ENCODE measurements at places on chromosomes 1 and 21.

DNA sequence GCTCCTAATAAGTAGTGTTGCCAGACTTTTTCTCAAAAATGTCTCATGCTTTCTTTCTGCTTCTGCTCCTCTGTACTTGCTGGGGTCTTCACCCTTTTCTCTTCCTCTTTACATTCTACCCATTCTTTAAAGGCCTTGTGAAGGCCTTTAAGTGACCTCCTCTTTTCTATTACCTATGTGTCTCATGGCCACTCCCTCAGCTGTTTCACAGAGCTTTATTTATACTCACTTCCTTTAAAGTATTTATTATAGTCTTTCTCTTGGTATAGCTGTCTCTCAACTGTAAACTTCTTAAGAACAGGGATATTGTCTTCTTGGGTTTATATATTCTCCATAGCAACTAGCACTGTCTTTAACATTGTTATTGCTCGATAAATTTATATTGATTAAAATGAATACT, 792 bp downstream of the GOLPH3L start:
- DNase-seq: no peak

- no peak for DNase-seq
Measured at GRCh38 chr1:245079021-245079609, 75.7 kb upstream of the KIF26B start.

GRCh38 chr1:241343956-241344355, 13.0 kb downstream of the RGS7 start:
- DNase-seq: no peak

- no peak for DNase-seq
Measured at GRCh38 chr1:8142955-8143629, 117.0 kb upstream of the ERRFI1 start.

GRCh38 chr1:31445951-31446350, 32.9 kb downstream of the SERINC2 start:
- no peak for DNase-seq

DNA sequence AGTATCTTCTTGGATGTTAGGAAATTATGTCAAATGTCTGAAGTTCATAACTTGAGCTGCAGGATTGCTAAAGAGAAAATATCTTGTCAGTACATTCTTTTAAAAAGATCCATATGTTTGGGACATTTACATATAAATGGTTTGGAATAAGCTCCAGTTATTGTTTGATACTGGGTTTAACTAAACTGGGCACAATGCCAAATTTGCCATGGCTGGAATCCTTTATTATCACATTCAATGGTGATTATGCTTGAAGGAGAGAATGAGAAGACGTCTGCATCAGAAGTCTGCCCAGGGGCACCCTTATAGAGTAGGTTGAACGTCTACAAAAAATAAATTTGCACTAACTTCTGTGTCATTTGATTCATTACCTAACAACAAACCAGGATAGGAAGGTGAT, 652.5 kb downstream of the AMY1C start:
- no peak for DNase-seq

DNA sequence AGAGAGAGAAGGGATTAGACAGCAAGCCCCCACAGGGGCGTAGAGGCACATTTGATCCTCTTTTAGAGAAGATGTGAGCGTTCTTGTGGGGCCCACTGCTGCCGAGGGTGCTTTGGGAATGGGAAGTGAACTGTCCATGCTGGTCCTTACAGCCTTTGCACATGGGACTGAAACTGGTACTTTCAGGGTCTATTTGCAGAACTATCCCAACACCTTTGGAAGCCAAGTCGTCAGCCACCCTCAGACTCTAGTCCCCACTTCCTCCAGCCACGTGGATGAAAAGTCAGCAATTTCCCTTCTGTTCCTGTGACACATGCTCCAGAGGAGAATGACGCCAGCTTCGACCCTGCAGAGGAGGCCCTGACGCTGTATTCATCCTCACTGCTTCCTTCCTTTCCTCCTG, 2.6 kb upstream of the RAB7B start:
- no peak for DNase-seq

DNA sequence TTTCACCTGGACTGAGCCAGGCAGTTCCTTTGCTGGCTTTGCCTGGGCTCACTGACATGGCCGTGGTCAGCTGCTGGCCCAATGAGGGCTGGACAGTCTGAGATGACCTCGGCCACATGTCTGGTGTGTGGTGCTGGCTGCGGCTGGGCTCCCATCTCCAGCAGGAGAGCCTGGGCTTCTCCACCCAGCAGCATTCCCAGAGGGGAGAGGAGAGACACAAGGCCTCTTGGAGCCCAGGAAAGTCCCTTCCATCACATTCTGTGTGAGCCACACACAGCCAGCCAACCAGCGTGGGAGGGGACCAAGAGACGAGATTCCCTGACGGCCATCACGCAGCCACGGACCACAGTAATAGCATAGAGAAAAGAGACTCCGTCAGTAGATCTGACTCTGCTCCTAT, 21.1 kb upstream of the SUMO3 start:
- DNase-seq: no peak

DNA sequence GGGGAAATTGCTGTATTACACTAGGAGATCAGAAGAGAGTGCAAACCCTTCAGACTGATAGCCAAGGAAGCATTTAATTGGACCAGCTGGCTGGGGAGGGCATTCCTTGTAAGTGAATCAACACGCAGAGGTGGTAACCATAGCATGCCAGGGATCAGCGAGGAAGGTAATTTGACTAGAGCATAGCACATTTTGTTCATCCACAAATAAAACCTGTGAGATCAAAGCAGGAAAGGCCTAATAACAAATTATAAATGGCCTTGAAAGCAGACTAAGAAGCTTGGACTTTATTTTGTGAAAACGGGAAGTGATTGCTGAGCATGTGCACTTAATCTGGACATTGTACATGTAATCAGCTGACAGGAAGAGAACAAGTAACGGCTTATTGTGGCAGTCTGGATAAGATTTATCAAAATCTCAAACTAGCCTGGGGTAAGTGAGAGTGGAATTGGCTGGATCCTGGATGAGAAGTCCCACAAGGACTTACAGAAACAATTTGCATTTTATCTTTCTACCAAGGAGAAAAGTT, 11.7 kb upstream of the CD55 start:
- DNase-seq: peak; percentile 45

GRCh38 chr1:206606867-206607266, 5.4 kb downstream of the EIF2D start:
- DNase-seq: no peak

DNA sequence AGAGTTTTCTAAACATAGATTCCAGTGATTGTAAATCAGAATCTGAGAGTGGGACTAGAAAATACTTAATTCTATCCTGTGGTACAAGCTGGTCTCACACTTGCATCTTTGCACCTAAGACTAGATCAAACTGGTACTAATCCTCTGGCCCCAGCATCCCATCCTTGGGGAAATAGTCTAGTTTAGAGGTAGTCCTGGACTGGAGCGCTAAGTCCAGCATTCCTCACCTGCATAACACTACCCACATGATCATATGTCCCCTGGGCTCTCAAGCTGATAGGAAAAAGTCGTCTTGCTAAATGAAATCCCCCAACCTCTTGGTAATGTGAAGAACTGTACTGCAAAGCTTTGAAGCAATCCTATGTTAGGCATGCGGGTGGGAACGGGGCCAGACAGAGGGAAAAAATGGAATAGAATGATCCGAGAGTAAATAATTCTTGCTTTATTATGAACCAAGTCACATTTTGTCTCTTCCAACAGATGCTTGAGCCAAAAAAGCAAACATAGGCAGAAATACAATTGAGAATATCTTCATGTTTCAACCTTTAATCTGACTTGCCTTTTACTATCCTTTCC, 4.8 kb downstream of the COX20 start:
- DNase-seq: no peak

DNA sequence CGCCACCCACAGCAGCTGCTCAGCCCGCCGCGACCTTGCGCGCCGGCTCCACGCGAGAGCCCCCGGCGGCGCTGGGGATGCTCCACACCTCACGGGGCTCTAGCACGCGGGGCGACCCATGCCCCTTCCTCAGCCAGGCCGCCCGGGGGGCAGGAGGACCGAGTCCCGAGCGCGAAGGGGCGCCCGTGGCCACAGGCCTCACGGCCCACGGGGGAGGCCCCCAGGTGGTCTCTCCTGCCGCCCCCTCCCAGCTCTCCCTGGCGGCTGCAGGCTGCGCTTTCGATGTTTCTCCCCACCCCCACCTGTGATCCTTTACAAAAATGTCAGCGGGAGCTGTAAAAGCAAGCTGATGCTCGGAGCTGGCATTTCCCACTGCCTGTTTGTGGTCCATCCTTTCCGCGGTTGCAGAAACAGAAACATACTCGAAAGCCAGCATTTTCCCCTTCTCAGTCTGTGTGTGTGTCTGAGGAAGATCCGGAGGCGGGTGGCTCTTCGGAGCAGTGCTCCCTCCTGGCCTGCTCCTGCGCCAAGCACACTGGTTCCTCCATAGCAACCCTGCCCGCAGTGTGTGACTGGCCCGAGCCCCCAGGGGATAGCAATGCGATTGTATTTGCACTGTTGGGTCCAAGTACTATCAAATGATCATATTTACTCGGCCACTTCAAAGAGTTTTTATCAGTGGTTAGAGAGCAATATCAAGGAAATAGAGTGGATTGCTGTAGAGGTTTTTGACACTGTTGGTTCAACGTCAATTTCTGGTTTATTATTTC, 2.1 kb downstream of the KIF26B start:
- DNase-seq: no peak

- DNase-seq: no peak
Measured at GRCh38 chr1:9246841-9247785, 12.5 kb downstream of the H6PD start.

GRCh38 chr1:157240495-157241184, 102.4 kb upstream of the ETV3 start:
- no peak for DNase-seq

DNA sequence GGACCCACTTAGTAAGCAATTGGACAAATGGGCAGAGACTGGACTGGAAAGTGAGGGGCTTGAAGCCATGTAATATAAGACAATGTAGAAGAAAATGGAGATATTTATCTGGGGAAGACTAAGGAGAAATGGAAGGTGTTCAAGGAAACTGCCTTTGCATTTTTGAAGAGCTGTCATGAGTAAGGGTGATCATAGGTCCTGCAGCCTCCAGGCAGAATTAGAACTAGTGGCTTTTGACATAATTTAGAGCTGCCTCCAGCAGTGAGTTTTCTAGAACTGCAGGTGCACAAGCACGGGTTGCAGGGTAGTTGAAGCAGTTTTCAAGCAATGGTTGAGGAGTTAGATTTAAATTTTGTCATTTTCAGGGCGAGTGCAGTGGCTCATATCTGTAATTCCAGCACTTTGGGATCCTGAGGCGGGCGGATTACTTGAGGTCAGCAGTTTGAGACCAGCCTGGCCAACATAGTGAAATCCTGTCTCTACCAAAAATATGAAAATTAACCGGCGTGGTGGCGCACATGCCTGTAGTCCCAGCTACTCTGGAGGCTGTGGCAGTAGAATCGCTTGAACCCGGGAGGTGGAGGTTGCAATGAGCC, 3.7 kb upstream of the CDC14A start:
- DNase-seq: no peak

Data from adrenal gland (tissue), 19 donors.